ENCODE measurements at places on chromosomes 2 and 18. TPM values are rescaled to one million over a fixed set of nuclear protein-coding genes. Genes with fewer than 3 reads are reported as not detected.

DNA sequence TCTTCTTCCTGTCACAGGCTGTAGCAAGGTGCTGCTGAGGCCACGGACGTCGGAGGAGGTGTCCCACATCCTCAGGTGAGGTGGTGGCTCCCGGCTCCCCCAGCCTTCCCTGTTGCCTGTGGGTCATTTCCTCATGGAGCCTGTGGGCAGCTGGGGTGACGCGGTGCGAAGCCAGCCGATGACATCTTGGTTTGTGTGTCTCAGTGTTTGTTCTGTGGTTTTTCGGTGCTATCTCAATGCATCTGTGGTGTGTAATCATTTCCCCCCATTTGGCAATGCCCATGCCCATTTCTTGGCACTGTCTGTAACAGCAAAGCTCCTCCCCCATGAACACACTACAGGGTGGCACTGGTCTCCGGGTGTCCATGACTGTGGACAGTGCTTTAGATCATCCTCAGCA lies 6.6 kb downstream of the D2HGDH start:
- no peak for DNase-seq

DNA sequence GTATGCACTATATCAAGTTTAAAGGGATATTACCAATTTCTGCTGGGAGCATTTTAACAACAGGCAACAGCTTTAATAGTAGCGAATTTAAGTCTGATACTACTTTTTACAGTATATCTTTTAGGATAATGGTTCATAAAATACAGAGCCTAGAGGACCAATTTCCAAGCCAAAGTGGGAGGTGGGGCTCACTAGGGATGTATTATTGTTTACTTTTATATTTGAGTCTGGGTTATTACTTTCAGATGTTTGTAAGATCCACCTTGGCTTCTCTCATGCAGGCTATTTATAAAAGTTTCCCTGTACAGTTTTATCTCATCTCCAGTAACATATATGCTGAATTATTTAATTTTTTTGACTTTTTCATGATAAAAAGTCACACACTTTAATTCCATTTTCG lies 242.0 kb downstream of the CMPK2 start:
- no peak for DNase-seq

DNA sequence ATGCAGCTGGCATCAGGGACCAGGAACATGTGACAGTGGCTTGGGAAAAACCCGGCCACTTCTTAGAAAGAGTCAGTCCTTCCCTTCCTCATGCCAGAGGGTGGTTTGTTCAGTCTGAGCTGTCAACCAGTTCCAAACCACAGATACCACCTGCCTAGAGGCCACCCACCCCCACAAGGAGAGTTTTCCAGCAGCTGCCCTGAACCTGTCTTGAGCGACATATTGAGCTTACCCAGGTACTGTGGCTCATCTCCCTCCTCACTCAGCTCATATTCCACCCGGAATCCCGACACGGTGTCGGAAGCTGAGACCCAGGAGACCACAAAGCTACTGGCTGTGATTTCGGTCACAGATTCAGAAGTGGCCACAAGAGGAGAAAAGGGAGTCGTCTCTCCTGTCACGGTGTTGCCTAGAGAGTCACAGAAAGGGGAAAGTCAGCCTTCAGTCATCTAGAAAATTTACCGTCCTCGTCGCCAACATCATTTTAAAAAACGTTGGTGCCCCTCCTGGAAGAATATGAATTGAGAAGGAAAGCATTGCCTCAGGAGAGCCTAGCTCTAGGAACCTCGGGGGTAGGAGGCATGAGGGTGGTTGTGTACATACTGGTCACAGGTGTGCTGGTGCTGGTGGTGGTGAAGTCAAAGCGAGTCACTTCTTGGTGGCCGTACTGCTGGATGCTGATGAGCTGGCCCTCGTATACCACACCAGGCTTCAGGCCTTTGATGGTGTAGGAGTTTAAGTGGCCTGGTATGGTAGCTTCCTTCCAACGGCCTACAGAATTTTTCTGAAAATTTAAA lies 26.3 kb downstream of the FN1 start:
- no peak for DNase-seq

GRCh38 chr2:88852753-88853402 lies 161.4 kb downstream of the RPIA start:
- DNase-seq, result no peak

- no peak for DNase-seq
Measured at GRCh38 chr2:85215448-85216401, 82.5 kb downstream of the TCF7L1 start.

- no peak for DNase-seq
Measured at GRCh38 chr2:105490956-105491355, 92.1 kb upstream of the FHL2 start.

DNA sequence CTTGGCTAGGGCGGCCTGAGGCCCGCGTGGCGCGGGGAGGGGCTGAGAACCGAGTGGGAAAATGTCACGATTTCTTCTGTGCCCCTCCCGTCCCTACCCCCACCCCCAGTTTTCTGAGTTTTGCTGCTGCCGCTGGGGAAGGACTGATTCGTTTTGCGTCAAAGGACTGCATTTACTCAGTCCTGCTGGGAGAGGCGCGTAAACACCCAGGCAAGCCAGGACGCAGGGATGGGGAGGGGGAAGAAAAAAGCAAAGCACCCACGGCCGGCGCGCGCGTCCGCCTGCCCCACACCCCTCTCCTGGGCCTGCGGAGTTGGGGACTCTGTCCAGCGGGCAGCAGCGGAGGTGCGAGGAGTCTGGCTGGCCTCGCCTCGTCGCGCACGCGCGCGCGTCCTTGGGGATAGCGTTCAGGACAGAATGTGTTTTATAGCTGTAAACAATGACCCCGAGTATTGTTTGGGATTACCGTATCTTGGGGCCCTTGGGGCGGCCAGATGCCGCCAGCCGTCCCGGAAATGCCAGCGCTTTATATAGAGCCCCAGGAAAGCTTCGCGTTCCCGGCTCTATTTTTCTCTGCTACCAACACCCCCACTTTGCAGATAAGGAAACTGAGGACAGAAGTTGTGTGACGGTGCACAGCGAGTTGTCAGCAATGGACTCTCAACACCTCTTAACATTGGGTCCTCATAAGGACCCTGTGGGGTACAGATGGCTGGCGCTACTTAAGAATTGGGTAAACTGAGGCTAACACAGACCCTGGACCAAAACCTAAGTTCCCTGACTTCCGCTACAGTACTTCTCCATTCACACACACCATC lies 1.7 kb upstream of the FOSL2 start:
- DNase-seq, result peak; percentile 96

DNA sequence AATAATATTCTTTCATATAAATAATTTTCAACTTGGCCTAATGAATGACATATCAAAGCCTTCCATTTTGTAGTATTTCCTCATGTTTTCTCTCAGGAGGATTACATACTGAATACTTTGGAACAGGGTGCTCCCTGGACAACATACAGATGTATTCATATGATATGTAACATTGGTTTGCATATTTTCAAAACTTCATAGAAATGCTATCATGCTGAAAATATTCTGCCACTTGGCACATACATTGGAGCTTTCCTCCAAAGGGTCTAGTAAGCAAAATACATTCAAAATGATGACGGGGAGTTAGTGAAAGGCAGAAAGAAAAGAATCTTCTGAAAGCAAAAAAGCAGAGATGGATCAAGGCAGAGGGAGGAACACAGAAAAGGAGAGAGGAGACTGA lies 38.1 kb upstream of the RTN4 start:
- no peak for DNase-seq

- peak; percentile 98 for DNase-seq
Measured at GRCh38 chr2:151828143-151828889, at the start of gene ARL5A. Gene ARL5A (minus strand): TSS chr2:151828421. CDS start chr2:151828176, 245 bp downstream.

GRCh38 chr2:8364668-8365067 lies 317.2 kb upstream of the ID2 start:
- DNase-seq, result no peak

DNA sequence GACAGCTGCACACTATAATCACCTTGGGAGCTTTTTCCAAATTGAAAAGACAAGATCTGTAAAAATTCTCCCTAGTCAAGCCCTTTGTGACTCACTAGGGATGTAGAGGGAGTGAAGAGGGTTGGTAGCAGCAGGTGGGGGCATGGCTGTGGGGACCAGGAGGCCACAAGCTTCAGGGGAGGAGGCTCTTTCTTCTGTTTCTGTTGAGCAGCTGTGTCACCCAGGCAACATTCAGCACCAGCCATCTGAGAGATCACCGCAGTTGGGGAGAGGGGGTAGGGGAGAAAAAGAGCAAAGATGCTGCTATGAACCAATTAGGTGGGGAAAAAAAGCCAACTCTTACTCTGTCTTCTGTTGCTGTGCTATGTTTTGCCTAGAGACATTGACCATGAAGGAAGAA lies 352.3 kb upstream of the MEIS1 start:
- DNase-seq, result no peak

DNA sequence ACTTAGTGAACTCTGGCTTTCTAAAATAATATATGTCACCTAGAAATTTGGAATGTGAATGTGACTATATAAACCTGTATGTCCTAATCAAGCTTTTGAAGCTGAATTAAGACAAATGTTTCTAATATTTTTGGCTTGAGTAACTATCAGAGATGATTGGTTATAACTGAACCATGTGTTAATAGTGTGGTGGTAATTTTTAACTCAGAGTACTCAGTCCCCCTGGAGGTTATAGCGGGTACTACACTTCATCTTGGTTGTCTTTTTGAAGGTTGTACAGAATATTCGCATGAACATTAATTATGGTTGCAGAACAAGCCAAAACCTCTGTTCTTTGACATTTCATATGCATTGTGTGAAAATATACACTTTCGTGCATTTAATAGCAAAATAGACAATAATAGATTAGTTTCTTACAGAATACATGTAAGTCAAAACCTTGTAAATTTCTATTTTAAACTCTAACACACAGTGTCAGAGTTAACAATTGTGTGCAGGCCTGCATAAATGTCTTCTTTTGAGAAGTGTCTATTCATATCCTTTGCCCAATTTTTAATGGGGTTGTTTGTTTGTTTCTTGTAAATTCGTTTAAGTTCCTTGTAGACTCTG lies 86.0 kb downstream of the OSBPL6 start:
- no peak for DNase-seq

- no peak for DNase-seq
Measured at GRCh38 chr2:39697454-39697853, 31.7 kb downstream of the TMEM178A start.

DNA sequence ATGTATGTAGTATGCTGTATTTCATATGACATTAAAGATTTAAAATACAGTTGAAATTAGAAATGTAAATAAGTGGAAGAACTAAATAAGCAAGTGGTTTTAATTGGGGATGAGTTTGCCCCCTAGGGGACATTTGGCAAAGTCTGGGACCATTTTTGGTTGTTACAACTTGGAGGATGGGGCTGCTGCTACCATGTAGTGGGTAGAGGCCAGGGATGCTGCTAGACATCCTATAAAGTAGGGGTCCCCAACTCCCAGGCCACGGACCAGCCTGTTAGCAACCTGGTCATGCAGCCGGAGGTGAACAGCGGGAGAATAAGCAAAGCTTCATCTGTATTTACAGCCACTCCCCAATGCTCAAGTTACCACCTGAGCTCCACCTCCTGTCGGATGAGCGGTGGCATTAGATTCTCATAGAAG lies 27.9 kb upstream of the ASNSD1 start:
- DNase-seq, result no peak

GRCh38 chr2:126722546-126722945 lies 66.6 kb downstream of the GYPC start:
- no peak for DNase-seq

DNA sequence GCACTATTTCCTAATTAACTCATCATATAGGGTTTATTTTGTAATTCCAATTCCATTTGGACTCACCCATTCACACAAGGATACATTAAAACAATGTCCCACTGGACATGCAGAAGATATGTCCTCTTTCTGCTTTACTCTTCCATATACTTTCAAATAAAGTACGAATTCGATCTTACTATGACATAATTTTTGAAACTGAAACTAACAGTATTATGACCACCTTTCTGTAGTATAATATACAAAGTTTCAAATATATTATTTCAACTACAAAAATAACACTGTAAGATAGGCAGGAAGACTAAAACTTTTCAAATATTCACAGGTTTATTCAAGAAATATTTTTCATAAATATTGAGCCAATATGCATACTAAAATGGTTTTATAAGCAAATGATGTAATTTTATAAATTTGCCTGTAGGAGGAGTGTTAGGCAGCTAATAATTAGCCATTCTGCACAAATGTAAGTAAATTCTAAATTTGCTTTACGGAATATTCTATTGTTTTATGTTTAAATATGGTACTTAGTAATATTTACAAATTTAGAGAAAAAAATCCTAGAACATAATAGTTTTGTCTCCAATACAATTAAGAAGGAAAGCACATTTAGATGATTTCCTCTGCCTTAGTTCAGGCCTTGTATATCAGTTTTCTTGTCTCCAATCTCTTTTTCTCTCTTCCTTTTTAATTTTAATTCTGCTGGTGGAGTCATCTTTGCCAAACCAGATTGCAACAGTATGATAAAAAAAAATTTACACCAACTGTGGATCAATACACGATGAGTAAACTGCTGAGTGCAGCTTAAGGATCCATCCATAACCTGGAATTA lies 85.9 kb downstream of the CERKL start:
- no peak for DNase-seq

GRCh38 chr2:181411105-181411849 lies 45.9 kb upstream of the ITGA4 start:
- DNase-seq, result no peak

DNA sequence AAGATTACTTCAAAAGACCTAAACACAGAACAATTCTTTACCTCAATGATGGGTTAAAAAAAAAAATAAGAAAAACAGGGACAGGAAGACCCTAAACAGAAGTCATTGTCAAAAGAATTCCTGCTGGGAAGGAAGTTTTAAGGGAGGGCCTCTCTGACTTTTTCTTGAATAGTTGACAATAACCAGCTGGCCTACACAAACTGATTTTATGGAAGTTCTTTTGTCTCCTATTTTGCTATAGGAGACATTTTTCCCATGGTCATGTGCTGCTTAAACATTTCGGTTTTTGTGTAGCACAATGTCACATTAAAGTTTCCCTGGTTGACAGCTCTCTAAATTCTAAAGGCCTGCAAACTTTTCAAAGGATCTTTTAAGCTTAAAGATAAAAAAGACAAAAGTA lies 55.3 kb downstream of the RFTN2 start:
- DNase-seq, result no peak

GRCh38 chr2:46717344-46718121 lies 198.1 kb downstream of the MCFD2 start:
- no peak for DNase-seq

- DNase-seq, result no peak
Measured at GRCh38 chr18:56393870-56394269, 244.5 kb downstream of the TXNL1 start.

DNA sequence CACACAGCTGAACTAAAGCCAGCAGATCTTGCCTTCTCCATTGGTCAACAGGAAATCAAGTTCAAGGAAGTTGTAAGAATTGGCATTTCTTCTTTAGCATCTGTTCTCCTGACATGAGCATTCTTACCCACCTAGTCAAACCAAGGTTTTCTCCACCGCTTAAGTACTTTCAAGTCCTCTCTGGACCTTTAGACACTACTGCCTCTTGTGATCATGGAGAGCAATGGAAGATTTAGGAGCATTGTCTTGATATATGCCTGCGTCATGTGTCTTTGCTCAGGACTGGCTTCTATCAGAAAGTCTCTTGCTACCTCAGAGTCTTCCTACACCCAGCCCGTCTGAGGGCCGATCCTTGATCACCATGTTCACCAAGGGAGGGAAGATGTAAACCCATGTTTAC lies 262.2 kb downstream of the PHLPP1 start:
- no peak for DNase-seq

- DNase-seq, result no peak
Measured at GRCh38 chr2:42390401-42390969, 29.5 kb upstream of the COX7A2L start.

Gene DCC
- polyA plus RNA-seq, result not detected

Gene FAM124B
- polyA plus RNA-seq, result 0.23 TPM

Gene TNFRSF11A
- polyA plus RNA-seq, result 19.9 TPM

Gene PIAS2
- 8.1 TPM for polyA plus RNA-seq

Gene WDR7
- 5.4 TPM for polyA plus RNA-seq

Gene IGFBP5
- 36.0 TPM for polyA plus RNA-seq

Gene SLC4A3
- polyA plus RNA-seq, result 1.0 TPM

Gene CBLN2
- 0.60 TPM for polyA plus RNA-seq
